ENCODE measurements at places on chromosomes 3 and 15.

DNA sequence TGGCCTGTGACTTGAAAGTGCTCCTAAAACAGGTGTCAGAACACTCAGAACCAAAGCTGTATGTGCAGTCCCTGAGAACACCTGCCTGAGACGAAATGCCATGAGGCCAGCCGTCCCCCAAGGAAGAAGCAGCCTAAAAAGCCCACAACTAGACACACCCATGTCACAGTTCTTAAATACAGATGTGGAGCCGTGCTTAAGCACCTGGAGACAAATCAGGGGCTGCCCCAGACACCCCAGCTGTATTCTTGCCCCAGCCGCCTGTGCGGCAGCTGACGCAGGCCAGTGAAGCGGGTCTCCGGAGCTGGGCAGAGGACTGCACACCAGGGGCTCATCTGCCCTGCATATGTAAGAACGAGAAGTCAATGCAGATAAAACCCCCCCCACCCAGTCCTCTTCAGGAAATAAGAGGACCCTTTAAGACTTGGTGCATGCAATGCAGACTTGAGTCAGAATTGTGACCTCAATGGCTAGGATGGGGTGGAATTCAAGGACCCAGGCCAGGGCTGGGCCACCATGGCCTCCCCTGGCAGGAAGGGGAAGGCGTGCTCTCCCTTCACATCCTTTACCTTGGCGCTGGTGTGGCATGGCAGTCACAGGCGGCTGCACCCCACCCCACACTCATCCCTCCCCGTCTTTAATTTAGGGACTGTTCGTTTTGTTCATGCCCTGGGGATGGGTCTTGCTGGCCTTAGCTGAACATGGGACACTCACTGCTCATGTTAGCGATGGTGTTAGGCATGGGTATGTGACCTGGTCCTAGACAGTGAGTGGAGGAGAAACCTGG lies 27.7 kb upstream of the PLXNA1 start:
- no peak for DNase-seq

GRCh38 chr3:159852821-159853505 lies 135.7 kb upstream of the IL12A start:
- DNase-seq: no peak

GRCh38 chr15:84616235-84616634 lies 15.4 kb downstream of the ZSCAN2 start:
- no peak for DNase-seq

DNA sequence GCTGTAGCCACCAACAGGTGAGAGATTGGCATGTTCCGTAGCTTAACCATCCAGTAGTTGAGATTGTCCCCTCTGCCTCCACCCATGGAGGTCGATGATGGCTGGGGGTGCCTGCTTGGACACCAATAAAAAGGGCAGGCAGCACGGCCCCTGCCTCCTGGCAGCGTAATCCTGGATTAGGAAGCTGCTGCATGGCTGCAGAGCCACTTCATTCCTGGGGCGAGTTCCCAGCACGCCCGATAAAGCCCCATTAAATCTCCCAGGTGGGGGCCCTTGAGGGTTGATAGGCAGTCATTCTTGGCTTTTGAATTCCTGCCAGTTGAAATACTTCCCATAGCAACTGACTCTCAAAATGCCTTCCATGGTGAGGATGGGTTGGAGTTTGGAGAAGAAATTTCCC lies 67.8 kb downstream of the PLXNA1 start:
- no peak for DNase-seq

DNA sequence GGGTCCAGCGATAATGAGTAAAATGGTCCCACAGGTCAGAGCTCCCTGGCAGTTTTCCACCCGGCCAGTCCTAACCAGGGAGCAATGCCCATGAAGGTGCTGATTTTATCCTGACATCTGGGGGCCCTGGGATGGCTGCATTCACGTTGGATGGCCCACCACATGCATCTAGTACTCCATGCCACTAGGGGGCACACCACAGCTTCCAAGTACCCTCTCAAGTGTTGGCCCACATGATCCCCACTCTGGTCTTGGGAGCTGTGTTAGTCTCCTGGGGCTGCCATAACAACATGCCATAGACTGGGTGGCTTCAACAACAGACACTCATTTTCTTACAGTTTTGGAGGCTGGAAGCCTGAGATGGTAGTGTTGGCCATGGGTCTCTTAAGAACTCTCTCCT lies 225.5 kb downstream of the SLCO3A1 start:
- DNase-seq: no peak

GRCh38 chr15:26891448-26892181 lies 24.8 kb downstream of the GABRA5 start:
- no peak for DNase-seq

DNA sequence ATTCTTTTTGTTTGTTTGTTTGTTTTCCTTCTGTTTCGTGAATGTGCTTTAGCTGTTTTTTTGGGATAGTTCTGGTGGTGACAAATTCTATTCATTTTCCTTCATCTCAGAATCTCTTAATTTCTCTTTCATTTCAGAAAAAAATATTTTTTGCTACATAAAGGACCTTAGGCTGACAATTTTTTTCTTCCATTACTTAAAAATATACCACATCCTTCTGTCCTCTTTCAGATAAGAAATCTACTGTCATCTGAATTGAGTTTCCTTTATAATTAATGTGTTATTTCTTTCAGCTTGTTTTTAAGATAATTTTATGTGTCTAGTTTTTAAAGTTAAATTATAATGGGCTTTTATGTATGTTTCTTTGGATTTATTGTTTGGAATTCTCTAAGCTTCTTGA lies 47.6 kb downstream of the IL16 start:
- no peak for DNase-seq

GRCh38 chr3:183455089-183455488 lies 26.7 kb upstream of the MCF2L2 start:
- DNase-seq: no peak

GRCh38 chr3:1787094-1787493 lies 311.6 kb upstream of the CNTN4 start:
- no peak for DNase-seq

DNA sequence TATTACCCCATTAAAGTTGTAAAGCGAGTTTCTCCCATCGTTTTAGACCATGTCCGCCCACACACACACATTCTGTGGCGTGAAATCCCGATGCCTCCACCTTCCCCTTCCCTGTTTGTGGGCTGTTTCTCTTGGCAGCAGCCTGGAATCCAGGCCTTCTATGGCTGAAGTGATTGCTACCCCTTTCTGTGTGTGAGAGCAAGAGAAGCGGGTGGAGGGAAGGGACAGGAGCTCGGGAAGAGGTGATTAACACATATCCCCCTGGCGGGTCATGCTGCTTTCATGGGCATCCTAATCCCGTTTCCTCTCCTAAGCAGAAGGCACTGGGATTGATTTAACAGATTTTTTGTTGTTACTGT lies 283.8 kb upstream of the RGMA start:
- DNase-seq: no peak

- peak; percentile 67 for DNase-seq
Measured at GRCh38 chr3:56930706-56931105, 129.0 kb upstream of the ARHGEF3 start.

DNA sequence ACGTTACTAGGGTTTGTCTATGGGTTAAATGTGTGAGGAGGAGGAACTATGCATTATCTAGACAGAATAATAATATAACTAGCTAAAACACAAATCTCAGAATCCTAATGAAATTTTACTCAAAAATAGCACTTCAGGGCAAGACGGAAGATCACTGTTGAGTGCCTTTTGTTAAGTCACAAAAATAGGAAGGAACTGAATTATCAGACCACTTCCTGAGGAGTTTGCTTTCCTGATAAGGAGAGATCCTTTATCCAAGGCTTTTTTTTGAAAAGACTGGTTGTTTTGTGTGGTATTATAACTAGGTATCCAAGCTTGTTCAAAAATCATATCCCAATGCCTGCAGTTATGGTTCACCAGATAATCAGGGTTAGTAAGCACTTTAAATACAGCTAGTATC lies 34.6 kb downstream of the NR2E3 start:
- DNase-seq: no peak

DNA sequence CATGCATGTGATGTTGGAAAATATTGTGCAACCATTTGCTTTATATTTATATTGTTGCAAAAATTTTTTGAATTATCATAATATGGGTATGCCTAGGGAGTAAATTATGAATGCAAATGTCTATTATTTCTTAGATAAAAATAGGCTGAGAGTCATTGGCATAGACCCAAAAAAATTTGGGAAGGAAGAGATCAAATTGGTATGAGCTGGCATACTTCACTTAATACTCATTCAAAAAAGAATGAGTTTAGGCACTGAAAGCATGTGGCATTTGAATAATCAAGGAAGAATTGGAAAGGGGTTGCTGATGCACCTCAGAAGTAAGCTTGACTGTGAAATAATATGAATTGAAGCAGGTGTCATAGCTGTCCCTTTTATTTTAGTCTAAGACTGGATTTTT lies 764.0 kb upstream of the DPPA4 start:
- no peak for DNase-seq

GRCh38 chr3:50374363-50375257 lies 15.3 kb upstream of the TMEM115 start:
- no peak for DNase-seq

DNA sequence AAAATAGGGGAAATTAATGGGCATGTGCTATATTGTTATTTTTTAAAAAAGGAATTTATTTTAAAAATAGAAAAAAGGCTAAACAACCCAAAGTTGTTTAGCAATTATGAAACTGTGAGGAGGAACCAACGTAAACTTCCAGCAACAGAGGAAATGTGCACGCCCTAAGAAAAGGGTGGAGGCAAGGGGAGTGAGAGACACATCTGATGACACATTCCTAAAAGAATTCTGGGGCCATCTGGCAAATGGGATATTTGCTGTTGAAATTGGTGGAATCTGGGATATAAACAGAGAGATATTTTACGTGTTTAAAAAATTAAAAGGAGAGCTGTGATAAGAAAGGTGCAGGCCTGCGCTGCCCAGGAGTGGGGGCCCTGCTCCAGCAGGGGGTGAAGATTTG lies 50.8 kb upstream of the MUC13 start:
- DNase-seq: no peak

- DNase-seq: no peak
Measured at GRCh38 chr3:168533600-168533999, 437.9 kb upstream of the GOLIM4 start.

GRCh38 chr3:99637368-99638111 lies 854 bp upstream of the COL8A1 start:
- DNase-seq: no peak

DNA sequence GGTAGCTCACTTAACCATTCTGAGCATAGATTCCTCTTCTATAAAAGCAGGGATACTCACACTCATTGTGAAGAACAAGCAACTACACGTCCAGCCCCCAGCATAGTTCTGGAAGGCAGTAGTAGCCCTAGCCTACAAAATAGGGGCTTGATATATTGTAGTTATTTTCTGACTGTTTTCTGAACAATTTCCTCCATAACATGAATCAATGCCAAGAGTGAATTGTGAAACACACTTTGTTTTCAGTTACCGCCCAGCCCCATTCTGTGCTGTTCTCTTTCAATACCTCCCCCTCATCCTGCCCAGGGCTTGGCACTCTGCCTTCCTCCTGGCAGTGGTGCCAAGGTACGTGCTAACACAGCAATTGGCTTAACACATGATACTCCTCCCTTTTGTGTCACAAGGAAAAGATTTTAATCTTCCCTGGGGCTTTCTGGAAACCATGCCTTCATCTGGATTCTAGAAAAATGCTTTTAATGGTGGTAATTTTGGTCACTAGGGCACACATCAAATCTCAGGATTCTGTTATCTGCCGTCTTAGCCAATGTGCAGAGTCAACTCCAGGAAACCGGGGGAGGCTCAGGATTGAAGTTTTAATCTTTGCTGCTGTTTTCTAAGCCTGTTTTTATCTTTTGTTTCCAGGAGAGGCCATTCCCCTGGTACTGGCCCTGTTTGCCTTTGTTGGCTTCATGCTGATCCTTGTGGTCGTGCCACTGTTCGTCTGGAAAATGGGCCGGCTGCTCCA lies 37.2 kb downstream of the IL20RB start:
- no peak for DNase-seq

GRCh38 chr15:54659646-54660045 lies 537.1 kb downstream of the RSL24D1 start:
- no peak for DNase-seq

DNA sequence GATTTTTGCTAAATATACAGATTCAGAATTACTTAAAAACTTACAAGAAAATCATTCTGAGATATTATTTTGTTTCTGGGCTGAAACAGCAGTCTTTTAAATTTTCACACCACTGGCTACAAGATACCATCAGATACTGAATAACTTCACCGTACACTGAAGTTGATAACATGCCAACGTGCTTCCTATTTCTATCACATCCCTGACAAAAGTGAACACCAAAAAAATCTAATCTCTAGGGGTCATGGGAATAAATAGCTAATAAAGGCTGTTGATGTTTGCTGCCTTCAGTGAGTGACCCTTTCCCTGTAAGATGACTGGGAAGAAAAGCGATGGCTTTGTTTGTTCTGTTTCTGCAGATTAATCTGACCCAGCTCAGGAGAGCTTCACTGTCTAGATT lies 120.5 kb downstream of the DUT start:
- no peak for DNase-seq

- no peak for DNase-seq
Measured at GRCh38 chr15:70101459-70102113, 3.9 kb upstream of the TLE3 start.

- no peak for DNase-seq
Measured at GRCh38 chr3:148466143-148466542, 231.6 kb upstream of the AGTR1 start.

DNA sequence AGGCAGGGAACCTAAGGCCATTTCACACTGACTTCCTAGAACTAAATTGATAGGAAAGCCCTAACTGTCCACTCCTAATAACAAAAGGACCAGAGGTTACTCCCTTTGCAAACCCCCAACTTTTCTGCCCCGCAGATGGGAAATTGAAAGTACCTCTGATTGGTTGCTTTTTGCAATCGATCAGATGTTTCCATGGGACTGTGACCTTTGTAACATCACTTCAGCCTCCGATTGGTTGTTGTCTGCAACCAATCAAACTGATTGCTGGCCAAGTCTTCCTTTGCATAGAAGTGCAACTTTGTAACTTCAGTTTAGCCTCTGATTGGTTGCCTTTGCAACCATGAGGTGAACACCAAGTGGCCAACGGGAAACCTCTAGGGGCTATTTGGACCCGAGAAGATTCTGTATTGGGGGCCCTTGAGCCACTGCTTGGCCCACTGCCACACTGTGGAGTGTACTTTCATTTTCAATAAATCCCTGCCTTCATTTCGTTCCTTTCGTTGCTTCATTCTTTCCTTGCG lies 11.3 kb upstream of the KNL1 start:
- no peak for DNase-seq

GRCh38 chr3:34070831-34071585 lies 272.6 kb downstream of the PDCD6IP start:
- no peak for DNase-seq

Data from CD4-positive, alpha-beta T cell treated with Interleukin-15 for 4 hours (primary cell).